Astrocyte (in vitro differentiated cells and primary cell): ENCODE measurements at places on chromosomes 11 and 22. TPM values are rescaled to one million over a fixed set of nuclear protein-coding genes. Genes with fewer than 3 reads are reported as not detected.

HBG1 gene
- total RNA-seq: not detected in 2 replicates

PGA5 gene
- total RNA-seq: 0.79 and 1.4 TPM in 2 replicates

SLC6A5 gene
- total RNA-seq: not detected in 2 replicates

MUC2 gene
- total RNA-seq: not detected in 2 replicates

HEPN1 gene
- not detected in 2 replicates for total RNA-seq

TRMU gene
- total RNA-seq: 29.6 and 33.4 TPM in 2 replicates

LUZP2 gene
- total RNA-seq: 1.8 and 2.3 TPM in 2 replicates

IRAG1 gene
- total RNA-seq: 3.7 and 5.4 TPM in 2 replicates

SCGB1A1 gene
- total RNA-seq: not detected in 2 replicates

KRTAP5-9 gene
- total RNA-seq: 0.43 TPM in 1 of 2 replicates, not detected in the other

- H3K4me3 ChIP-seq: no peak overlapping the region
- DNase-seq: no peak
- no peaks in the 10 kb centered on the region for H3K27me3 ChIP-seq
- H3K4me1 ChIP-seq: peaks cover 14% of the 10 kb centered on the region
- H3K27ac ChIP-seq: no peak overlapping the region
- H3K36me3 ChIP-seq: no peaks in the 10 kb centered on the region
These were observed 1.6 kb upstream of the MSANTD2 start for GRCh38 chr11:124801636-124802312.

- H3K27me3 ChIP-seq: no peaks in the 10 kb centered on the region
- no peaks in the 10 kb centered on the region for H3K36me3 ChIP-seq
- no peak for DNase-seq
- no peak overlapping the region for H3K4me3 ChIP-seq
- no peak overlapping the region for H3K27ac ChIP-seq
- H3K4me1 ChIP-seq: no peaks in the 10 kb centered on the region
These were observed 185.9 kb upstream of the CCDC90B start for GRCh38 chr11:83471831-83472727.

- DNase-seq: no peak
- no peaks in the 10 kb centered on the region for H3K27me3 ChIP-seq
- peaks cover 31% of the 10 kb centered on the region for H3K4me1 ChIP-seq
- no peak overlapping the region for H3K27ac ChIP-seq
- peak overlapping the region; percentile 46 for H3K4me3 ChIP-seq
- no peaks in the 10 kb centered on the region for H3K36me3 ChIP-seq
These were observed 696 bp upstream of the MARK2 start for GRCh38 chr11:63838150-63838677.

- no peaks in the 10 kb centered on the region for H3K36me3 ChIP-seq
- no peaks in the 10 kb centered on the region for H3K4me1 ChIP-seq
- no peak overlapping the region for H3K27ac ChIP-seq
- H3K27me3 ChIP-seq: peaks cover 7% of the 10 kb centered on the region
These were observed 13.4 kb upstream of the IL2RB start for GRCh38 chr22:37163096-37163489.

DNA sequence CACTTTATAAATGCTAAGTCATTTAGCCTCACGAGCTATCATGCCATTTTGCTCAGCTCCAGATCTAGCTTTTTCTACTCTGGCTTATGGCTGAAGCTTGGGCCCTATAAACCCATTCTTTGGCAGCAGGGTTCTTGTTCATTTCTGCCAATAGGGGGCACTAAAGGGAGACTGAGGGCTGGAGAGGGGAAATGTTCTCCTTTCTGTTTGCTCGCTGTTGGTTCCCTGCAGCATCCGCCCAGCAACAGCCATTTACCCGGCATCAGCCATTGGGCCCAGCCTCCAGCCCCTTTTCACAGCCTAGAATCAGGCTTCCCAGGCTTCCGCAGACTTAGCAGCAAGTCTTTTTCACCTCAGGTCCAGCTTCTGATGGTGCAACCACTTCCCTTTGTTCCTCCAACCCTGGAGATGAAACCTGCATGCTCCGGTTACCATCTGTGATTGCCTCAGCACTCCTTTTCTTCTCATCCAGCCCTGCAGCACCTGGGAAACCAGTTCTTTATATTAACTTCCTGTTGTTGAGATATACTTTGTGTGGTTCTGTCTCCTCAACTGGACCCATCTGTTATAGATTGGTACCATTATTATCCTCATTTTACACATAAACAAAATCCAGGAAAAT lies 4.2 kb upstream of the ME3 start:
- DNase-seq: no peak
- H3K4me3 ChIP-seq: no peak overlapping the region
- H3K27ac ChIP-seq: no peak overlapping the region
- H3K36me3 ChIP-seq: no peaks in the 10 kb centered on the region
- no peaks in the 10 kb centered on the region for H3K27me3 ChIP-seq

DNA sequence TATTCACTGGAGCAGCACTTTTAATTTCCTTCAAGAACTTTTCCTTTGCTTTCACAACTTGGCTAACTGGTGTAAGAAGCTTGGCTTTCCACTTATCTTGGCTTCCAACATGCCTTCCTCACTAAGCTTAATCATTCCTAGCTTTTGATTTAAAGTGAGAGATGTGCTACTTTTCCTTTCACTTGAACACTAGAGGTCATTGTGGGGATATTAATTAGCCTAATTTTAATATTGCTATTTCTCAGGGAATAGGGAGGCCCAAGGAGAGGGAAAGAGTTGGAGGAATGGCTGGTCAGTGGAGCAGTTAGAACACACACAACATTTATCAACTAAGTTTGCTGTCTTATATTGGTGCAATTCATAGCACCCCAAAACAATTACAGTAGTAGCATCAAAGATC lies 24.6 kb upstream of the CCDC90B start:
- no peaks in the 10 kb centered on the region for H3K36me3 ChIP-seq
- H3K4me1 ChIP-seq: no peaks in the 10 kb centered on the region
- H3K27me3 ChIP-seq: no peaks in the 10 kb centered on the region
- H3K4me3 ChIP-seq: no peak overlapping the region
- DNase-seq: no peak

DNA sequence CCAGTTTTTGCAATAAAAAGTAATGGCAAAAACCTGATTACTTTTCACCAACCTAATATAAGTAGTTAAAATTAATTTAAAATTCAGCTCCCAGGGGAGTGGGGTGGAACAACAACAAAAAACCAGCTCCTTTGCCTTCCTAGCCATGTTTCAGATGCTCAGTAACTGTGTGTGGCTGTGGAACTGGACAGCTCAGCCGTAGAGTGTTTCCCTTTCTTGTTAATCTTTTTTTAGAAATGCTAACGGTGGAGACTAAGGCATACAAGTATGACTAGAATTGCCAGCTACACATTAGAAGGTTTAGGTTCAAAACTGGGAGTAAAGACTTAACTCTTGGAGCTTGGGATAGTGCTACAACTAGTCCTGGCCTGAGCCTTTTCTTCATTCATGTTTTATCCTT lies 45.0 kb downstream of the PPP6R3 start:
- H3K27ac ChIP-seq: no peak overlapping the region
- peak; percentile 18 for DNase-seq
- no peaks in the 10 kb centered on the region for H3K27me3 ChIP-seq
- H3K4me3 ChIP-seq: no peak overlapping the region
- H3K4me1 ChIP-seq: peaks cover 4% of the 10 kb centered on the region

- no peak overlapping the region for H3K4me3 ChIP-seq
- H3K27ac ChIP-seq: peak overlapping the region; percentile 28
- H3K36me3 ChIP-seq: peaks cover 7% of the 10 kb centered on the region
- H3K4me1 ChIP-seq: peaks cover 12% of the 10 kb centered on the region
- no peaks in the 10 kb centered on the region for H3K27me3 ChIP-seq
- DNase-seq: peak; percentile 84
These were observed 11.7 kb downstream of the RNF141 start for GRCh38 chr11:10529279-10529678.

DNA sequence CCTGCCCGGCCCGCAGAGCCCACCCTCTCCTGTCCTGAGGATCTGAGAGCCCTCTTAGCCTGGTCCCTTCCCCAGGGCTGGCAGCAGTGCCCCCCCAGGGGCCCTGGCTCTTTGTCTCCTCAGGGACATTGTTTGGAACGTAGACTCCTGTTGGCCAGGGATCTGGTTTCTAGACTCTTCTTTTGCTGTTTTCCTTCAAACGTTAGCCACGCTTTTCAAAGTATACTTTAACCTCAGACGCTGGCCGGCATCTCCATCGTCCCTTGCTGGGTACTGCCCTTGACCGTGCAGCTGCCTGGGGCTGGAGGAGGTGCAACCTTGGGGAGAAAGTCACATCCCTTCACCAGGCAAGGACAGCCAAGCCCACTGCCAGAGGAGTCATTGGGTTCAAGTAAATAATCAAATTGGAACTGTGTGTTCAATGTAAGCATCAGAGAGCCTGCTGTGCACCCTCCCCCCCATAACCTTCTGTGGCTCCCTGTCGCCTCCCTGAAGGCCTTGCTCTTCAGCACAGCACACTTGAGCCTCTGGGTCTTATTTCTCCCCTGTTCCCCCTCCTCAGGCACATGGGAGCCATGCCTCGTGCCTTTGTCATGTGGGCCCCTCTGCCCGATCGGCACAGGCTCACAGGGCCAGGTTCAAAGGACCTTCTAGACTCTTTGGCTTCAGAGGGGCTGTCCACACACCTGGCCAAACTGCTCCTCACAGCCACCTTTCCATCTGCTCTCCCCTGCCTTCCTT lies 21.8 kb upstream of the WNT7B start:
- H3K36me3 ChIP-seq: no peaks in the 10 kb centered on the region
- DNase-seq: no peak
- H3K4me3 ChIP-seq: no peak overlapping the region
- peaks cover 53% of the 10 kb centered on the region for H3K4me1 ChIP-seq
- no peak overlapping the region for H3K27ac ChIP-seq

DNA sequence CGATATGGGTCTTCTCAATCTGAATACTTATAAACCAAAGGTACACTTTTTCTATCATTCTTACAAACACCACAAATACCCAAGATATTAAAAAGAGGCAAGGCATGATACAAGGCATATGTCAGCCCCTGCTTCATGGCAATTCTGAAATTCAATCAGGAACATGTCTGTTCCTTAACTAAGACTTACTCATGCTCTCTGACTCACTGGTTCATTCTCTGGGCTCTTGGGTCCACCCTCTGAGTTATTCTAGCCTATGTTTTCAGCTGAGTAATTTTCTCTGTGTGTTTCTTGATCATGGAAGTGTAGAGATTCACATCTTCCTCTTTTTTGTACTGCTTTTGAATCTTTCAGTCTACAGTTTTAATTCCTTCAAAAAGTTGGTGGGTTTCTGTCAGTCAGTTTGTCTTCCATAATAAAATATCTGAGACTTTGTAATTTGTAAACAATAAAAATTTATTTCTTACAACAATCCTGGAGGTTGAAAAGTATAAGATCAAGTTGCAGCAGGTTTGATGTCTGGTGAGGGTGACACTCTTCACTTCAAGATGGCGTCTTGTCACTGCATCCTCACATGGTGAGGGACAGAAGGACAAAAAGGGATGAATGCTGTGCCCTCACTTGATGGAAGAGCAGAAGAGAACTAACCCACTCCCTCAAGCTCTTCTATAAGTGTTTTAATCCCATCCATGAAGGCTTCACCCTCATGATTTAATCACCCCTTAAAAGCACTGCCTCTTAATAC lies 211.7 kb downstream of the FAM76B start:
- no peak overlapping the region for H3K27ac ChIP-seq
- DNase-seq: peak; percentile 72
- H3K4me1 ChIP-seq: no peaks in the 10 kb centered on the region
- no peaks in the 10 kb centered on the region for H3K27me3 ChIP-seq
- H3K4me3 ChIP-seq: no peak overlapping the region

- no peak for DNase-seq
- no peaks in the 10 kb centered on the region for H3K4me1 ChIP-seq
- H3K36me3 ChIP-seq: no peaks in the 10 kb centered on the region
- H3K4me3 ChIP-seq: no peak overlapping the region
These were observed 20.2 kb downstream of the CHST1 start for GRCh38 chr11:45644981-45645889.

DNA sequence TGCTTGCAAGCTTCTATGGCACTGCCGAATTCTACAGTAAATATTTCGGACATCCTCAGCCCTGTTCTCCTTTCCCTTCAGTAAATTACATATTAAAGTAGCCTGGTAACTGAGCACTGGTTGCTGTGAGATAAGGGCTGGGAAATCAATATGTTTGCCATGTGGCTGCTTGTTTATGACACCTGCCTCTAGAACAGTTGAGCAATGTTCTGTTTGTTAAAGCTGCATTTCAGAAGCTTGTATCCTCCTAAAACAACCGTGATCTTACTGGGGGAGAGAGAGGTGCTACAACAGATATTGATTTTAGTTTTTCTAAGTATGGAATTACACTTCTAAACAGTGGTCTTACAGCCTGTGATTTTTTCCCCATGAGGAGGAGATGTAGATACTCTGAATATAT lies 39.4 kb downstream of the ZBTB16 start:
- no peak for DNase-seq
- H3K27me3 ChIP-seq: peaks cover 7% of the 10 kb centered on the region
- no peaks in the 10 kb centered on the region for H3K4me1 ChIP-seq
- no peak overlapping the region for H3K4me3 ChIP-seq
- H3K27ac ChIP-seq: no peak overlapping the region

- H3K27ac ChIP-seq: no peak overlapping the region
- H3K4me3 ChIP-seq: no peak overlapping the region
- H3K4me1 ChIP-seq: peaks cover 4% of the 10 kb centered on the region
- no peaks in the 10 kb centered on the region for H3K27me3 ChIP-seq
- DNase-seq: no peak
- H3K36me3 ChIP-seq: no peaks in the 10 kb centered on the region
These were observed 11.9 kb upstream of the CLMP start for GRCh38 chr11:123206791-123207434.

DNA sequence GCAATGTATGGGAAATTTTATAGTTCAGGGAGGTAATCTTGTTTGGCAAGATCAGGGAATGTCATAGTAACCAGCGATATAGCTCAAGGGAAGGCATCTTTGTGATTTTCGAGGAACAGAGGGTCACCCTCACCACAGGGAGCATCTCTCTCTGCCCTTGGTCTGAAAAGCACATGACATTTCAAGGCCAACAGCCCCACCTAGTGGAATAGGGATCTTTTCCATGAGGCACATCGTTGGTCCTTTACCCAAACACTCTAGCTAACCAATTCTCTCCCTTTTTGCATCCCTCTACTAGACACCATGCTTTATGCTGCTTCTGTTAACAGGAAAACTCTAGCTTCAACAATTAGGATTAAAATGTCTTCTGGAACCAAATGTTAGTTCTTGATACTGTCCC lies 179.0 kb downstream of the GRM5 start:
- no peak overlapping the region for H3K4me3 ChIP-seq
- H3K4me1 ChIP-seq: no peaks in the 10 kb centered on the region
- no peaks in the 10 kb centered on the region for H3K36me3 ChIP-seq
- H3K27me3 ChIP-seq: no peaks in the 10 kb centered on the region
- no peak for DNase-seq

- no peaks in the 10 kb centered on the region for H3K27me3 ChIP-seq
- peak overlapping the region; percentile 96 for H3K27ac ChIP-seq
- DNase-seq: peak; percentile 61
- no peaks in the 10 kb centered on the region for H3K36me3 ChIP-seq
These were observed 1.1 kb upstream of the PITPNB start for GRCh38 chr22:27919942-27920755.

GRCh38 chr11:108405706-108406105 lies 61.6 kb downstream of the C11orf65 start:
- H3K4me3 ChIP-seq: no peak overlapping the region
- no peaks in the 10 kb centered on the region for H3K27me3 ChIP-seq
- no peak for DNase-seq
- H3K36me3 ChIP-seq: no peaks in the 10 kb centered on the region
- H3K4me1 ChIP-seq: no peaks in the 10 kb centered on the region
